ENCODE measurements at places on chromosomes 16 and 17. TPM values are rescaled to one million over a fixed set of nuclear protein-coding genes. Genes with fewer than 3 reads are reported as not detected.
A peak's percentile ranks its signal among the peaks of the same experiment; 100 is the strongest.

The CCDC92B gene
- not detected for total RNA-seq

GRCh38 chr16:65658349-65658748 is 536.5 kb upstream of the CDH11 start:
- DNase-seq: peak; percentile 39

The KRT16 gene
- 1.1 TPM for total RNA-seq

GRCh38 chr17:61399131-61400065 is at the start of gene TBX2:
Gene TBX2 (plus strand): TSS chr17:61399843. CDS start chr17:61400177, 334 bp downstream.
- DNase-seq: peak; percentile 87

GRCh38 chr17:20926532-20926931 is 116.3 kb downstream of the USP22 start:
- DNase-seq: no peak

The PDIA2 gene
- 0.08 TPM for total RNA-seq

The KRTAP2-1 gene
- not detected for total RNA-seq

GRCh38 chr17:48547808-48548522 is 3.1 kb upstream of the HOXB2 start:
- DNase-seq: no peak

DNA sequence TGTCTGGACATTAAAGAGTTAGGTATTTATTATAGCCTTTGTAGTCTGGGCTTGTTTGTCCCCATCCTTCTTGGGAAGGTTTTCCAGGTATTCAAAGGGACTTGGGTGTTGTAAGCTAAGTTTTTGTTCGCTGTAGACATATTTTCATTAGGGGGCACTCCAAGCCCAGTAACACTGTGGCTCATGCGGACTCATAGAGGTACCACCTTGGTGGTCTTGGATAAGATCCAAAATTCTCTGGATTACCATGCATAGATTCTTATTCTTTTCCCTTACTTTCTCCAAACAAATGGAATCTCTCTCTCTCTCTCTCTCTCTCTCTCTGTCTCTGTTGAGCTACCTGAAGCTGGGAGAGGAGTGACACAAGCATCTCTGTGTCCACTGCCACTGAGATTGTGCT is 48.9 kb downstream of the ERCC4 start:
- no peak for DNase-seq

The ABCA3 gene
- total RNA-seq: 1.5 TPM

DNA sequence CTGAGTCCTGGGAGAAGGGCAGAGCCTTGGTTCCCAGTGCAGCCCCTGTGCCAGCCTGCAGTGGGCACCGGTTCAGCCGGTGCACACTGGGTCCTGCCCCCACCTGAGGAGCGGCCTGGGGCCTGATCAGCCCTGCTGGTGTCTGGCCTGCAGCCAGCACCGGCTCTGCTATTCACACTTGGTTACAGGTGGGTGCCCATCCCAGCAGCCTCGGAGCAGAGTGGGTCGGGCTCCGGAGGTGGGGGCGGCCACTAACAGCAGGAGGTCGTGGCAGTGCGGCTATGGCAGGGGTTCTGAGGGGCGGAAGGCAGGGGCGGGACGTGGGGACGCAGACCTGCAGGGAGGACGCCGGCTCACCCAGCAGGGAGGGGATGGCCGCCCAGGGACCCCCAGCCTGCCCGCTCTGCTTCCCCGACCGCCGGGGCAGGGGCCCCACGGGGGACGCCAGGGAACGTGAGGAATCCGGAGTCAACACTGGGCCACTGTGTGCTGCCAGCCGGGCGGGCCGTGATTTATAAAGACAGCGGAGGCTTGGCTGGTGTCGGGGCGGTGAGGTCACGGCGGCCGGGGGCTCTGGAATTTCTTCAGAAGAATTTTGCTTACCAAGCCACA is 20.3 kb downstream of the METRNL start:
- DNase-seq: peak; percentile 75

The ELMO3 gene
- 18.7 TPM for total RNA-seq

- DNase-seq: peak; percentile 87
Measured at GRCh38 chr16:83956336-83957289, 3.6 kb downstream of the OSGIN1 start.

The LGALS9 gene
- 4.3 TPM for total RNA-seq

The SLX4 gene
- total RNA-seq: 3.5 TPM

GRCh38 chr17:15412606-15413005 is 54.8 kb downstream of the CDRT4 start:
- DNase-seq: no peak

GRCh38 chr16:57999971-58000705 is at the start of gene ZNF319:
Gene ZNF319 (minus strand): TSS chr16:58000672. CDS start chr16:57998265, 2,407 bp downstream.
- no peak for DNase-seq

The NEK8 gene
- 3.3 TPM for total RNA-seq

GRCh38 chr17:75504347-75505151 is 10.8 kb downstream of the CASKIN2 start:
- DNase-seq: peak; percentile 58

DNA sequence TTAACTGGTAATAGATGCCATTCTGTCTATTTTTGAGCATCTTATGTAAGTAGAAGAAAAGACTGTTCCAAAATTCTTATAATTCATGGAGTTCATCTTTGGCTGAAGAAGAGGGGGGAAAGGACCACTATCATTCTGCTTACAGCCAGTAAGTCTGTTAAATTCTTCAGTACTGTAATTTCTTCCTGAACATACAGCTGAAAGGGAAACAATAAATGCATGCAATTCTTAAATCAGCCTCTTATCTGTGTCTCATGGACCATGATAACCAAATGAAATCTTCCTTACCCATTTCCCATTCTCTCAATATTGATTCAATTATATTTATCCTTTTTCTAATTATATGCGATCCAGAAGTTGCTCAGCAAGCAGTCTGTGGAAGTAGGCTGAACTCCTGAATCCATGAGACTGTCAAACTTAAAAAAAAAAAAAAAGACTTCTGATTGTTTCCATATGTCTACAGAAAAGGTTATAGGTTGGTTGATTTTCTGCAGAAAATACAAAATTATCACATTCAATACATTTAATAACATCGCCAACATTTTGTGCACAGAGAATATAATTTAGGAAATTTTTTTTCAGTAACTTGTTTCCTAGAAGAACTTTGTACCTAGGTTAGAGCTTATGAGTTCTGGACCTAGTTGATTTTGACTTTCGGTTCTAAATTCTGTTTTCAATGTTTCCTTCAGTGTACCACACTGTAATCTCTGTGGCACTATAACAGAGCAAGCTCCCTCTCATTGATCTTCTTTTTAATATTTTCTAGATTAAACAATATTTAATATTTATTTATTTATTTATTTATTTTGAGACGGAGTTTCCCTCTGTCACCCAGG is 1.2 kb upstream of the ABCA9 start:
- DNase-seq: no peak

The C1QL1 gene
- total RNA-seq: 12.8 TPM

- DNase-seq: peak; percentile 13
Measured at GRCh38 chr16:8505327-8505991, 84.9 kb downstream of the TMEM114 start.

GRCh38 chr17:60154616-60155426 is 5.0 kb downstream of the CA4 start:
- DNase-seq: no peak

The CDH5 gene
- 2.6 TPM for total RNA-seq

The INTS2 gene
- total RNA-seq: 10.9 TPM

DNA sequence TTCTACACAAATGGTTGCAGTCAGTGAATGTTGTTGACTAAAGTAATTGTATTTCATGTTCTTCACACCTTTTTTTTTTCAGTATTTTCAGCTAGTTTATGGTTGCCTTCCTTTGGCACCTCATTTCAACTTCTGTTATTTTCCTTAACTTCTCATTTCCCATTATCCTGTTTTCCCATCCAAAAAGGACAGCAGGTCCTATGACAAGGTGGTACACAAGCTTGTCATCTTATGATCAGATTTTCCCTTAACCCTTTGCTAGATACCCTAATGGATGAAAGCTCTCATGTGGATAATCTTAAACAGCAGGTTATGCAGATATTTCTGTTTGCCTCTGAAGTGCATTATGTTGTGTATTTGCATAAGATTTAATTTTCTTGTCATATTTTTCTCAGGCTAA is 7.1 kb upstream of the ASIC2 start:
- no peak for DNase-seq

The MAP2K4 gene
- 57.0 TPM for total RNA-seq

All from hepatocyte (in vitro differentiated cells).